ENCODE measurements at places on chromosomes 11 and 22.

- DNase-seq = no peak
Observed at GRCh38 chr11:125082611-125083311, 19.7 kb downstream of the SLC37A2 start.

DNA sequence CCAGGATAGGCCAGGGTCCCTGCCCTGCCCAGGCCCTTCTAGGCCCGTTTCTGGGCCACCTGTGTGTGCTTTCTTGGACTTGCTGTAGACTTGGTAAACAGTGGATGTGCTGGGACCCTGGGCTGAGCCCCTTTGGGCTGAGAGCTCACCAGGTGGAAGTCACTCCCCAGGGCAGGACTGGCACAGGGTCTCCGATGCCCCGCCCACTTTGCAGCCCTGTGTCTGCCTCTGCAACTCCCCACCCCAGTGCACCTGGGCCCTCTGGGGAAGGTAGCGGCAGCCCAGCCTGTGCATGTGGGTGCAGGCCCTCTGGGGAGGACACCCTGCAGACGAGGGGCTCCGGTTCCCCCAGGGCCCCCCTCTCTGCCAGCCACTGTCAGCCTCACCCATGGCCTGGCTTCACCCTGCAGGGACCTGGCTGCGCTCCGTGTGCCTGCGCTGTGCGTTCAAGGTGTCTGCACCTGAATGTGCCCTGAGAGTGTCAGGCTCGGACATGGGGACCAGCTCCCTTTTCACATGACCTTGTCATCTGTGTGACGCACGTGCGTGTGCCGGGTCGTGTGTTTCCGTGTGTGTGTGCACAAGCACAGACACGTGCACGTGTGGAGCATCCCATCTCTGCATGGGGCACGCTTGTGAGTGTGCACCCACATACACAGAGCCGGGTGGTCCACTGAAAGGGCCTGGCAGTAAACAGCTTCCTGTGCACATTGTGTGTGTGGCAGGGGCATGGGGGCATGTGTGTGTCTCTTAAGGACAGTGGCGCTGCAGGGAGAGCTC lies 118.5 kb downstream of the KCNQ1OT1 start:
- DNase-seq = no peak

- no peak for DNase-seq
Observed at GRCh38 chr11:120643284-120643683, 131.7 kb downstream of the GRIK4 start.

GRCh38 chr22:35056486-35056885 lies 9.5 kb upstream of the ISX start:
- DNase-seq = no peak

GRCh38 chr22:49983148-49984042 lies 22.8 kb downstream of the PIM3 start:
- DNase-seq = no peak

- no peak for DNase-seq
Observed at GRCh38 chr22:39723899-39724351, 153.4 kb downstream of the CACNA1I start.
